ENCODE measurements at places on chromosomes 13 and 19.

DNA sequence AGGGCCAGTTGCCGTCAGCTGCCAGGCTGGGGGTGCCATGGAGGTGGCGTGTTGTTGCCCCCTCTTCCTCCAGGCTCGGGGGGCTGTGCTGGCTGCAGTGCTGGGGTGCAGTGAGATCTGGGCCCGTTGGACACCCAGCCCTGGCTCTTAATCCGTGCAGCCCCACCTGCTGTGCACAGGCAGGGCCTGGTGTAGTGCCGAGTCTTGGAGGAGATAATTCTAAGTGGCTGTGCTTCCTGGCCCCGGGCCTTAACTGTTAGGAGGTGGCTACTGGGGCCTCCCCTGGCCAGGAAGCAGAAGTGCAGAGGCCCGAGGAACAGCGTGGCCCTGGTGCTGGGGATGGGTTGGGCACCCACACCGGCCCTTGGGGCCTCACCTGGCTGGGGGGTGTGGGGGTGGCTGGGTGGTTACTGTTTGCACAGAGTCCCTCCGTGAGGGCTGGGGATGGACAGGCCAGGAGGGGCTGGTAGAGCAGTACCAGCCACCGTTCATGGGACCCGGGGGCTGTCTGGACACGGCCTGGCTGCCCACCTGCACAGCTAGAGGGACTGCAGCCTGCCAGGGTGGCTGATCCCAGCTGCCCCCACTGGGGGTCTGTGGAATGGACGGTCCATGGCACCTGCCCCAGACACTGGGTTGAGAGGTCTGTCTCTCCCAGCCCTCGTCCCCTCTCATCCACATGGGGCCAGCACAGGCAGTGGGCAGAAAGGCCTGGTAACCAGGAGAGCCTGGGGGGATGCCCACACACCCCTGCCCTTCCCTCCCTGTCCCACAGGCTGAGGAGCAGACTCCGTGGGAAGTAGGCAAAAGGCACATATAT, 3.3 kb downstream of the GPX4 start:
- DNase-seq: no peak

DNA sequence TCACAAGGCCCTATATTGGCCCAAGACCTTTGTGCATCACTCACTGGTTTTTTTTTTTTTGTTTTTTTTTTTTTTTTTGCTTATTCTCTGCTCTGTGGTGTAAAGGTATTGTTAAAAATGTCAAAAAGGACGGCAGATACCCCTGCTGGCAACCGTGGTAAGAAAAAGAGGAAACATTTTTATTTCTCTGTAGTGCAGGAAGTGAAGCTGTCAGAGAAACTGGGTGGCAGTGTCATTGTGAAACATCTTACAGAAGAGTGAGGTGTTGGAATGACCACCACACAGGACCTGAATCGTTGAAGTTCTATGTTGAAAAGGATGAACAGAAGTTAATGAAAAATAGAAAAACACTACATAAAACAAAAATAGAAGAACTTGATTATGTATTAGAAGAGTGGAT, 346.4 kb downstream of the FGF9 start:
- DNase-seq: no peak

DNA sequence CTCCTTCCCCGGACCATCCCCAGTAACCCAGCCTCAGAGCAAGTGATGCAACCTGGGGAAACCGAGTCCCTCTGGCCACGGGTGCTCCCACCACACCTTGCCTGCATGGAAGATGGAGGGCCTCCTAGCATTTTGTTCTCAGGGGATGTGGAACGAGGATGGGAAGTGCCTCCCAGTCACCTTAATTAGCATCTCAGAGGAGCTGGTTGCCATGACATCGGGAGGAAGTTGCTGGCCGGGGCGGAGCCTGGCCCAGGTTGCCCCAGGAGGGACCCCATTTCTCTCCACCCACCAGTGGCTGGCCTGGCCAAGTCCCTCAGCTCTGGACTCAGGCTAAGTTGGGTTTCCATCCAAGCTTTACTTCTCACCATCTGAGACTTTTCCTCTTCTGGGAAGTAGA, 24.1 kb upstream of the PTPRS start:
- no peak for DNase-seq

GRCh38 chr19:49455773-49456172, 2.7 kb downstream of the ALDH16A1 start:
- DNase-seq: no peak

DNA sequence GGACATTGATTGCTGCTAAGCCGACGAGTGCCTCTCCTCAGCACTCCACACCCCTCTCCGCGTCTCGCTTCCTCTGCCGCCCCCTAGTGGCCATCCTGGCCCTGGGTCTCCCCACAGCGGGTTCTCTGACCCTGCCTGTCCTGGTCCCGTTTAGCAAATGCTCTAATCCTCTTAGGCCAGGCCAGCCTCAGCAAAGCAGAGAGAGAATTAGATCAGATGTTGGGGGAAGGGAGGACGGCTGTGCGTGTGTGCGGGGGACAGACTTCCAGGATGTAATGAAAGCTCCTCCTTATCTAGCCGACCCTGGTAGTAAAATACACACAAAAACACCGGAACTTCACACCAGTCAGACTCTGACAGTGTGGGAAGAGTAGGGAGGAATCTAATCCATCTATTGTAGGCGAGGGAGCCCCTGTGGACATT, 4.5 kb downstream of the TPRX2 start:
- peak; percentile 66 for DNase-seq

DNA sequence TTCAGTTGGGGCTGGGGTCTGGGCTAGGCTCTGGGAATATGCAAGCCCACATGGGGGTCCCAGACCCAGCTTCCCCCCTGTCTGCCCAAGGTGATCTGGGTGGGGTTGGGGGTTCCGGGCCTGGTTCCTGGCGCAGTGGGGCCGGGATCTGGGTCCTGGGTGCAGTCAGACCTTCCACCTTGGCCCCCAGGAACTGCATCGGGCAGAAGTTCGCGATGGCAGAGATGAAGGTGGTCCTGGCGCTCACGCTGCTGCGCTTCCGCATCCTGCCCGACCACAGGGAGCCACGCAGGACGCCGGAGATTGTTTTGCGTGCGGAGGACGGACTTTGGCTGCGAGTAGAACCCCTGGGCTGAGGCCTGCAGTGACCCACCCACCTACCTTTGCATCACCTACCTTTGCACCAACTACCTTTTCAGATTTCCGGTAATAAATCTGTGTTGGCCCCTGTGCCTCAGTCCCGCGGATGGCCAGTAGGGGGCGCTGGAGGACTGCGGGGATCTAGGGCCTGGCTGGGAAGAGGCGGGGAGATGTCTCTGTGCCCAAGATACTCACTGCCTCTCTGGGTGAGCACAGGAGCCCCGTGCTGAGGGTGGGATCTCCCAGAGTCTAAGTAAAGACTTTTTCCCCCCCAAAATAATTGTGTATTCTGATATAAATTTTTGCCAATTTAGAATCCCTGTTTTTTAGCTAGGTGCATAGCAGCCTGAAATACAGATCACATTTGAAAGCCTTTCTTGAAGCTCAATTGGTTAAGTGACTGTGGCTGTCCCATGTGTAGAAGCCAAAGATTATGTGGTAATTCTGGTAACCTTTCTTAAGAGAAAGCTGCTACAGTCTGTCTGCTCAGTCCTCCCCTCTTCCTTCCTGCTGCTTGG, 11.5 kb upstream of the CYP4F3 start:
- DNase-seq: peak; percentile 75

- peak; percentile 59 for DNase-seq
Observed at GRCh38 chr19:46529622-46530451, 34.2 kb upstream of the PNMA8B start.

- DNase-seq: no peak
Observed at GRCh38 chr13:110298505-110299282, 8.3 kb downstream of the COL4A1 start.

DNA sequence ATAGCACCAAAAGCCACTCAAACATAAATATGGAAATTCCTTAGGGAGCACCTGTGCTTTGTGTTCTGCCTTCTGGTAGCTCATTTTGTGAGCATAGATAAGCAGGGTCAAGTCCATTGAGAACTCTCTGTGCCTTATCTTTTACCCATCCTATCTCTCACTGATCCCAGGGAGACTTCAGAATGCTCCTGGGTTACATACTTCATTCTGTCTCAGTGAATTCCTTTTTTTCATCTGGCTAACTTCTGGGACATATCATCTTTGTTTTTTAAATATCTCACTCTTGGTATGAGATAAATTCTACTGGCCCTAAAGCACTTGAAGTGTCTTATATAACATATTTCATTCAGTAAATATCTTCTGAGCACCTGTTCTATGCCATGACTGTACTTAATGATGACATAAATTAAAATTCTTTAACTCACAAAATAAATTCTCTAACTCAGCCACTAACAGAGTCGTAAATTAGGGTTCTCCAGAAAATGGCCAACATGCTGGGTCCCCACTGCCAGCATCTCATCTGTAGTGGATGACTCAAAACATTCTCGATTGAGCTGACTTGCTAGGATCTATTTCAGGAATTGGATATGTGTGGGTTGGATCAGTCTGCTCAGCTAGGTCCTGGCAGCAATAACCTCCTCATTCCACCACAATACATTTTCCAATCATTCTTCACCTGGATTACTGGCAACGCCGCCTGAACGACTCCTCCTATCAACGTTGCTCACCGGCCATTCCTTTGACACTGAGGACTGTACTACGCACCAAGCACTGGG, 170.2 kb downstream of the FOXO1 start:
- no peak for DNase-seq

GRCh38 chr13:41582027-41582463, 124.7 kb downstream of the RGCC start:
- DNase-seq: no peak

DNA sequence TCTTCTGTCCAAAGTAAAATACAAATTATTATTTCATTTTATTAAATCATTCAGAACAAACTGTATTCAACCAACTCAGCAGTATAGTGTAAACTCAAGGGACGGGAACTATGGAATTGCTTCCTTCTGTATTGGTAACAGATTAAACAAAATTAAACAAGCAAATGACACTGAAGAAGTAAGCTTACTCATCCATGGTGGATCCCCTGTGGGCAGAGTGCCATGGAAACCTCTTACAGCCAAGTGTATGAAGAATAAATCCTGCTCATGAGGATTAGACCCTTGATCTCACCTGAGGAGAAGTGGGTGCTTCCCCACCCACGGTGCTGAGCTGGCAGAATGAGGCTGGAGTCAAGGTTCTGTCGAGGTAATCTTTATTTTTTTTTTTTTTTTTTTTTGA, 18.0 kb upstream of the RFXAP start:
- DNase-seq: no peak

GRCh38 chr13:106700439-106700838, 132.5 kb upstream of the ARGLU1 start:
- DNase-seq: no peak

DNA sequence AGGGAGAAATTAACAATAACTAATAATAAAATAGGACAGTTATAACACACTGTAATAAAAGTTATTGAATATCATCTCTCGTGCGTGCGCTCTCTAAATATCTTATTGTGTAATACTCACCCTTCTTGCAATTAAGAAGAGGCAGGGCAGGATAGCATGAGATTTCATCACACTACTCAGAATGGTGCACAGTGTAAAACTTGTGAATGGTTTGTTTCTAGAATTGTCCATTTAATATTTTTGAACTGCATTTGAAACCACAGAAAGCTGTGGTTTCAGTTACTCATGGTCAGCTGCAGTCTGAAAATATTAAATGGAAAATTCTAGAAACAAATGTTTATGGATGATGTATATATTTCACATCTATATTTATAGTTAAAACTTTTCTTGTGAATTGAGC, 161.1 kb downstream of the DCT start:
- no peak for DNase-seq
